Activated CD4-positive, alpha-beta T cell treated with anti-CD3 and anti-CD28 coated beads, Interleukin-2, amount 10 ng/mL, durations not matched to agents 7 days and 5 days (primary cell): ENCODE measurements at places on chromosomes 6 and 20. TPM values are rescaled to one million over a fixed set of nuclear protein-coding genes. Genes with fewer than 3 reads are reported as not detected.

The RNASET2 gene
- total RNA-seq, result 84.3 TPM

The KIF6 gene
- not detected for total RNA-seq

The SIM1 gene
- total RNA-seq, result not detected

The CALHM4 gene
- total RNA-seq, result not detected

The FAM184A gene
- total RNA-seq, result 8.3 TPM

The GGTLC1 gene
- total RNA-seq, result not detected

The TUBB1 gene
- total RNA-seq, result not detected

The FAM217A gene
- total RNA-seq, result not detected

The ATP5F1E gene
- total RNA-seq, result 98.1 TPM

The ME1 gene
- total RNA-seq, result not detected

The KCNS1 gene
- not detected for total RNA-seq

The CCM2L gene
- total RNA-seq, result not detected

The CPNE5 gene
- 1.00 TPM for total RNA-seq

The ENPP1 gene
- total RNA-seq, result 0.10 TPM

The TRAPPC3L gene
- not detected for total RNA-seq

The PM20D2 gene
- total RNA-seq, result 17.4 TPM

The FAXC gene
- total RNA-seq, result 0.07 TPM

The AKAP12 gene
- total RNA-seq, result 0.60 TPM

The LTV1 gene
- 23.7 TPM for total RNA-seq

The RUNX2 gene
- 13.4 TPM for total RNA-seq

The EPHA7 gene
- not detected for total RNA-seq

The HLA-DRA gene
- total RNA-seq, result 73.7 TPM

The KCNK15 gene
- total RNA-seq, result not detected

The DPPA5 gene
- not detected for total RNA-seq

The CST7 gene
- 25.9 TPM for total RNA-seq

The BEND3 gene
- total RNA-seq, result 2.9 TPM

The PRICKLE4 gene
- total RNA-seq, result not detected

The AGPAT4 gene
- total RNA-seq, result 8.8 TPM

The ADGRG6 gene
- total RNA-seq, result 0.52 TPM

The KCNQ2 gene
- 0.12 TPM for total RNA-seq
